Mesenteric fat pad (tissue), 1 donor: ENCODE measurements at places on chromosomes 2 and 18. TPM values are rescaled to one million over a fixed set of nuclear protein-coding genes. Genes with fewer than 3 reads are reported as not detected.

Gene SOX11
- total RNA-seq = not detected

Gene STARD7
- total RNA-seq = 107 TPM

Gene STAT4
- 4.1 TPM for total RNA-seq

Gene EIPR1
- total RNA-seq = 16.3 TPM

Gene CFAP221
- 2.3 TPM for total RNA-seq

Gene COL5A2
- total RNA-seq = 93.4 TPM

Gene HTR2B
- 2.2 TPM for total RNA-seq

Gene C2orf68
- 26.3 TPM for total RNA-seq

Gene SLC30A3
- not detected for total RNA-seq

Gene FAM124B
- total RNA-seq = 4.1 TPM

Gene CAVIN2
- 52.3 TPM for total RNA-seq

Gene PPP1R7
- 48.9 TPM for total RNA-seq

DNA sequence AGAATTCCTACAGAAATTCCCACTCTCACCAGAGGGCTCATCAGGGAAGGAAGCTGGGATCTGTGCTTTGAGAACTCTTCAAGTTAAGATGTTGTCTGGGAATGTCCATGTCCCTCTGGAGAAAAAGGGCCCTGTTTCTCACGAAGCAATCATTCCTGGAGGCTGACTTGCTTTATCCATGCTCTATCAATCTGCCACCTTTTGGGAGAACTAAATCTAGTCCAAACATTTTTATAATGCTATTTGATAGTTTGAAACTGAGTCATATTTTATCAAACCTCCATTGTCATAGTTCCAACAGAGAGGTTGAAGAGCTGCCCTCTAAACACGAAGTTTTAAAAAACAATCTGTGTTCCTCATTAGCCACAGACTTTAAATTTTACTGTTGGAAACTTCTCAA is 219.2 kb downstream of the MTX2 start:
- no peak for DNase-seq

DNA sequence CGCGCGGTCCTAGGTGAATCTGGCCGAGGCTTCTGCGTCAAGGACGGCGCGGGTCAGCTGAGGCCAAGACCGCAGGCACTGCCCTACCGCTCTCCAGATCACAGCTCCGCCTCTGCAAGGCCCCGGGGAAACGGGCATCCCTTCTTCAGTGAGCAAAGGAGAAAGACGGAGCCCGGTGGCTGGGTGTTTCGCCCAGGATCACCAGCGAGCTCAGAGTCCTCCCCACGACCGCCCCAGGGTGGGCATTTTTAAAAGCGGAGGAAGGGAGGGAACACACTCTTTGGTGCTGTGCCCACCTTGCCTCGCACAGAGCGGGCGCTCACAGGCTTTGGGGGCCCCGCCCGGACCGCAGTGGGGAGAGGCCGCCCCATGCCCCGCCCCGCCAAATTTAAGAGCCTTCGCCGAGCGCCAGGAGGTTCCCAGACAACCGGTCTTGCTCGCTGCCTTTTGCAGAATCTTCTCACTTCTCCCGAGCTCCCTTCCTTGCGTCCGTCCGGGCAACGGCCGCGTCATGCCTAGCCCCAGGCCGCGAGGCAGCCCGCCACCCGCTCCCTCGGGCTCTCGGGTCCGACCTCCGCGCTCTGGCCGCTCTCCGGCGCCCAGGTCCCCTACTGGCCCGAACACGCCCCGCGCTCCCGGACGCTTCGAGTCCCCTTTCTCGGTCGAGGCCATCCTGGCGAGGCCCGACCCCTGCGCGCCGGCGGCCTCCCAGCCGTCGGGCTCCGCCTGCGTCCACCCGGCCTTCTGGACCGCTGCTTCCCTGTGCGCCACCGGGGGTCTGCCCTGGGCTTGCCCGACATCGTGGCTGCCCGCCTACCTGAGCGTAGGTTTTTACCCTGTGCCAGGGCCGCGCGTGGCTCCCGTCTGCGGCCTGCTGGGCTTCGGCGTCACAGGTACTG is at the start of gene NOTO:
NOTO (plus strand) TSS at position 419 of the 899 bp plus-strand sequence; CDS start at position 512, 93 bp downstream.
- peak; percentile 87 for DNase-seq

GRCh38 chr18:58362027-58362575 is 266.8 kb downstream of the ALPK2 start:
- no peak for DNase-seq

DNA sequence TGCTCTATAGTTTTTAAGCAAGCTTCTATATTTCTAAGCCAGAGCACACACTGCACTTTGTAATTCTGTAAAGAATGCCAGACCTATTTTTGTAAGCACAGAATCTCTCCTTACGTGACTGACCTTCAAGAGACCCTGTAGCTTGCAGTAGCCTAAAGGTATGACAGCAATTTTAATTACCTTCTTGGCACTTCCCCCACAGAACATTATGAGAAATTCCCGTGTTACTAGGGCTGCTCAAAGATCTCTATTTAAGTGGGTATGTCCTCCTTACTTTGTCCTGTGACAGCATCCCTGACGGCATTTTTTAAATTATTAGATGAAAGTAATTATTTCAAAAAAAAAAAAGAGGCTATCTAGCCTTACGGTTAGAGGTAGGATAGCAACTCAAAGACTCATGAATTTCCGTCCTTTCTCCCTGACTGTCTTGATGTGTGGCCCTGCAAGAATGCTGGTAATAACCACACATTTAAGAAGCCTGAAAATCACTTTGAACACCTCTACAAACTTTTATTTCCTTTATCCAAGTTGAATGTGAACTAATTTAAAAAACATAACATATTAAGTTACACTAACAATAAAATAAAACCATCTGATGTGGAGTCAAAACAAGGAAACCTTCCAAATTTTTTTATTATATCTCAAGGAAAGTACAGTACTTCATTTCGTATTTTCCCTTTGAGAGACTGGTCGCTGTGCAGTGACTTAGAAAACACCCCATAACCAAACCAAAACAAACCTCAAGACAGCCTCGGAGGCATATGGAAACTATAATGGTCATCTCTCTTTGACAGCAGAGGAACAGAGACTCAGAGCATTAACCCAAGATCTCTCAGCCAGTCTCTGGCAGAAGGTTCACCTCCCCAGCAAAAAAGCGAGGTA is 54.9 kb downstream of the THUMPD2 start:
- no peak for DNase-seq

- DNase-seq = no peak
Observed at GRCh38 chr2:106356291-106356690, 111.9 kb downstream of the RGPD3 start.

DNA sequence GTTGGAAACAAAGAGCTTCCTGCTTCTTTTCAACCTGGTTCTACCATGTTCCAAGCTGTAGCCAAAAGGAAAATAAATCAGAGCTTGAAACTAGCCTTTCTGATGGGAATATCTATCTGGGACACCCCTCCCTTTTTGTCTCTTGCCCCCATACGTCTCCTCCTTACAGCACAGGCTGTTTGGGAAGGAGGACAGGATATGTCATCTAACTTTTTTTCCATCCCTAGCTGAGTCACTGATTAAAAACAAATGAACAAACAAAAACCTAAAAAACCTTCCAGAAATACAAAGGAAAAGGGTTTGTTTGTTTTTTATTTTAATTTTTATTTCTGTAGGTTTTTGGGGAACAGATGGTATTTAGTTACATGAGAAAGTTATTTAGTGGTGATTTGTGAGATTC is 151.6 kb downstream of the FAM210A start:
- DNase-seq = no peak

GRCh38 chr2:191544461-191545062 is 133.4 kb upstream of the NABP1 start:
- no peak for DNase-seq

- peak; percentile 45 for DNase-seq
Observed at GRCh38 chr18:12391487-12392165, 14.6 kb upstream of the AFG3L2 start.

DNA sequence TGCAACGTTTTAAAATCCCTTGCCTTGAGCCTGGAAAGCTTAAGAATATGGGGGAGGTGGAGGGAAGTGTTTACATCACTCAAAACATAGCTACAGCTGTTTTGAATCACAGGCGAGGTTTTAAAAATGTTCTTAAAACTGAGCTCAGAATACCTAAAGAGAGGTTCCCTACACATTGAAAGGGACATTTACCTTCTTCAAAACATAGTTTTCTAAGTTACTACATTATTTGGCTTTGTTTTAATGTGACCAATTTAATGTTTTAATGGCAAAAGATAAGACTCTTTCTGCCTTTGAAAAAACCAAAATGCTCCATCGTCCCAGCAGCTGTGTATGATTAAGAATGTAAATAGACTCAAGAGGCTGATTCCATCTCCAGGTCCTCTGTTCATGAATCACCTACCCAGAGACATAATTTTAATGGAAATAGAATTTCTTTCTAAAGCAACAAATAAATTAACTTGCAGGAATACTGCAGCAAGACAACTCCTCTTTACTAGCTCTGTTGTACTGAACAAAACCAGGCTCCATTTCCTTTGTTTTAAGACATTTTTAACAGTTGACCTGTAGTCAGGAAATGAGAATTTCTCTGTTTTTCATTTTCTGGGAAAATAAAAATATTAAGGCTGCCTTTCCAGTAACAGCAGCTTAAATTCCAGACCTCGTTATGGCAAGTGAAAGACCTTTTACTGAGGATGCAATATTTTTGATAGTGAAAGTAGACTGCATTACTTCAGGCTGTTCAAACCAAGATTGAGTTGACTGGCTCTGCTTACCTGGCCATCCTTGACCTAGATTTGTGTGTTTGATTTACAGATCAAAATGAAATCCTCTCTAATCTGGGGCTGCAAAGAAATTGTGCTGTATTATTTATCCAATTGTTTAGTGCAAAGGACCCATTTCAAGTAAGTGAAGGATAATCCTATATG is 33.7 kb upstream of the WDR75 start:
- DNase-seq = no peak

GRCh38 chr2:234496055-234496834 is 636 bp downstream of the ARL4C start:
- DNase-seq = no peak

DNA sequence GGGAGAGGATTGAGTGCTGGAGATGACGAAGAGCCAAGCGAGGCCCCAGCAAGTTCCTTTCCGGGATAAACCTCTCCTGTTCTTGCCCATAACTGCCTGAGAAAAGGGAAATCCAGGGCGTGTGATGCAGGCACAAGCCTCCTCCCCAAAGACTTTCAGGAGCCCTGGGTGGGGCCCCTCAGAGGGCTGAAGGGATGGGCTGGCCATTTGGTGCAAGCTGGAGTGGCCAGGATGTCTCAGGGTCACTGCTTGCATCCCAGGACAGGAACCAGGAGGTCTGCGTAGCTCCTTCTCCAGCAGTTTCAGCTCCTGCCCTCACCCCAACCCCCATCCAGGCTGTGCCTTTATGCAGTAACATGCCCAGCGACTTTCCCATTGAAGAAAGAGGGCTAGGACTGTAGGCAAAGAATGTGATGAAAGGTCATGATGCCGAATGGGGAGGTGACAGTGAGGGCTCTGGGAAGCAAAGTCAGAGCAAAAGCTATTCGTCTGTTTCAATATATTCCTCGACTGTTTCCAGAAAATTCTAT is 80.2 kb downstream of the PXDN start:
- peak; percentile 26 for DNase-seq

DNA sequence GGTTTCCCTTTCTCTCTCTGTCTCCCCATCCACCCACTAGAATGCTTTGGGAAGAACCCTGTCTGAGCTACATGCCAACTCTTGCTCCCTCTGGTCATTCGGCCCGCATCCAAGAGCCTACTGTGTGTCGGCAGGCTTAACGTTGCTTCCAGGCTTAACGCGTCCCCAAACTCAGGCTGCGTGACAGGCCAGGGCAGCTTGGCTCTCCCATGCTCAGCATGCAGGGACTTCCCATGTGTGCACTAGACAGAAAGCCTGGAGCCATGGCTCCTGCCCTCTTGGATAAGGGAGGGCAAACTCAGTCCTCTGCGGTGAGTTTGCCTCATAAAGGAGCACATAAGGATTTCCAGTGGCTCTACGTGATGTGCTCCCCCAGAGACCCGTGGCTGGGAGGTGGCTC is 43.2 kb downstream of the RPL31 start:
- DNase-seq = no peak

GRCh38 chr2:240962300-240963064 is 35.9 kb upstream of the SNED1 start:
- peak; percentile 89 for DNase-seq

DNA sequence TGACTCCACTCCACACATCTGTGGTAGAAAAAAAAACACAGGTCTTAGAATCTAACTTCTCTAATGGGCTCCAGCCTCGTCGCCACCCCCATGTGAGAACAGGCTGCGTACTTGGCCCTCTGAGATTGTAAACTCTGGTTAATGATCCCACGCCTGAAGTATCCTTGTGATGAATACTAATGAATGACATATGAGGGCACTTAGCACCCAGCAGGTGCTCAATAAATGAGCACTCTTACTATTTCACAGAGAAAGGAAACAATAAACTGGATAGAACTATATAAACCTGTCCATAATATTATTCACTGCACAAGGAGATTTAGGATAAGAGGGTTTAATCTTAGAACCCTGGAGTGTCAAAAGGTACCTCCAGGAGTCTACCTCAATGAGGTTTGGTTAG is 310.1 kb upstream of the HNRNPA3 start:
- DNase-seq = no peak

GRCh38 chr2:25421820-25422411 is 80.2 kb upstream of the DNMT3A start:
- DNase-seq = no peak

GRCh38 chr2:171316220-171316619 is 117.6 kb downstream of the METTL8 start:
- DNase-seq = no peak

- no peak for DNase-seq
Observed at GRCh38 chr2:138658187-138658894, 121.8 kb downstream of the NXPH2 start.

DNA sequence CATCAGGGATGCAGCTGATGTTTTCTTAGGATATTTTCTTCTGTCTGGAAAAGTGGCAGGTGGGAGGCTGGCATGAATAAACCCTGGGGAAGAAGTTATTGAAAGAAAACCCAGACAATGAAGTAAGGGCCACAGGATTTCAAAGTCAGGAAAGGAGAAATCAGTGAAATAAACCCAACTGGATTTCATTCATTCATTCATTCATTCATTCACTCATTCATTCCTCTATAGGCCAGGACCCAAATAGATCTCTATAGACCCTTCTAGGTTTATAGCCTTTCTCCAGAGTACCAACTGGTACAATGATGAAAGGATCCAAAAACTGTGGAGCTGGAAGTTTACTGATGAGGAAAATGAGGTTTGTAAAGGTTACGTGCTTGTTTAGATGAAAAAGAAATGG is 67.3 kb upstream of the DNMT3A start:
- no peak for DNase-seq

DNA sequence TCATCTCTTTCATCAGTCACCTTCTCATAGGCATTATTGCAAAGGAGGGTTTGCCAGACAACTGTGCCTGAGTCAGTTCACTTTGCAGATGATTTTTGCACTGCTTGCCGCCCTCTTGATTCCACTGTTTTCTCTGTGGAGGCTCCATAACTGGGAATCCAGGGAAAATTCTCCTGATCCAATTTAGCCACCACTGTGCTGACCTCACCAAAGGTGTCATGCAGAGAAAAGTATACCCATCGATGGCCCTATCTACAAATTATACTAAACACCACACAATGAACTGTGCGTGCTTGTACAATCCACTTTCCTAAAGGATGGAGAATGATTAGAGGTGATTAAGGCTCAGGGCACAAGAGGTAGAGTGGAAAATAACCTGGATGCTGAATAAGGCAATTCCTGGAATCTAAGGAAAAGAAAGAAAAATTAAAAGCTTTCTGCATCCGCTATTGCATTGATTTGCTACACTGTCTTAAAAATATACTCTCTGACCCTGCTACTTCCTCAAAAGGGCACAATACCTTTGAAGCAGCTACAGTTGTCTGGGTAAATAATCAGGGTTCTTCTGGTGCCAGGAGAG is 409.4 kb downstream of the RIT2 start:
- DNase-seq = no peak
